ENCODE measurements at places on chromosomes 12 and 14. TPM values are rescaled to one million over a fixed set of nuclear protein-coding genes. Genes with fewer than 3 reads are reported as not detected.

CLEC9A gene
- not detected for total RNA-seq

DDN gene
- total RNA-seq = 0.15 TPM

MYO1H gene
- not detected for total RNA-seq

DNAI7 gene
- 0.17 TPM for total RNA-seq

GUCY2C gene
- not detected for total RNA-seq

C14orf119 gene
- 72.4 TPM for total RNA-seq

IQSEC3 gene
- total RNA-seq = under 0.01 TPM

RNASE7 gene
- not detected for total RNA-seq

B4GALNT1 gene
- total RNA-seq = 1.3 TPM

CD69 gene
- total RNA-seq = not detected

MIP gene
- not detected for total RNA-seq

OLR1 gene
- total RNA-seq = not detected

SIX6 gene
- not detected for total RNA-seq

KRT4 gene
- not detected for total RNA-seq

C1S gene
- 827 TPM for total RNA-seq

STX2 gene
- 33.9 TPM for total RNA-seq
